ENCODE measurements at places on chromosomes 7 and 10.

- no peak for DNase-seq
These were observed 8.8 kb upstream of the LIMK1 start for GRCh38 chr7:74074770-74075169.

- no peak for DNase-seq
These were observed 201.6 kb upstream of the FZD8 start for GRCh38 chr10:35843524-35844181.

GRCh38 chr7:2425749-2426148 is 22.3 kb downstream of the CHST12 start:
- no peak for DNase-seq

GRCh38 chr10:1343176-1343575 is 287.0 kb downstream of the WDR37 start:
- no peak for DNase-seq

DNA sequence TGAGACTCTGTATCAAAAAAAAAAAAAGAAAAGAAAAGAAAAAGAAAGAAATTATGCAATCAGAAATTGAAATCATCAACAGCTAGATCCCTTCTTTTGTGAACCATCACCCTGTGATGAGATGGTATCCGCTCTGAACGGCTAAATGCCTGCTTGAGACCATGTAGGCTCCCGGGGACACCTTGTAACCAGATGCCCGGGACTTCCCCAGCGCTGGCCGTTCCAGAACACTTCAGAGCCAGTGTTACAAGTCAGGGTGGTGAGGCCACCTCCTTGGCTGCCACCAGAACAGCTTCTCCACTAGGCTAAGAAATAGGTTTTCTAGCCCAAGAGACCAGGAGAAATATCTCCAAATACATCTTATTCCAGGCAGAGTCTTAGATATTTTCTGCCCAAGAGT is 119.4 kb upstream of the SH2B2 start:
- DNase-seq, result no peak

GRCh38 chr7:88347090-88347489 is 40.4 kb upstream of the STEAP4 start:
- no peak for DNase-seq

GRCh38 chr10:14378387-14378960 is 47.8 kb upstream of the FRMD4A start:
- DNase-seq, result no peak

DNA sequence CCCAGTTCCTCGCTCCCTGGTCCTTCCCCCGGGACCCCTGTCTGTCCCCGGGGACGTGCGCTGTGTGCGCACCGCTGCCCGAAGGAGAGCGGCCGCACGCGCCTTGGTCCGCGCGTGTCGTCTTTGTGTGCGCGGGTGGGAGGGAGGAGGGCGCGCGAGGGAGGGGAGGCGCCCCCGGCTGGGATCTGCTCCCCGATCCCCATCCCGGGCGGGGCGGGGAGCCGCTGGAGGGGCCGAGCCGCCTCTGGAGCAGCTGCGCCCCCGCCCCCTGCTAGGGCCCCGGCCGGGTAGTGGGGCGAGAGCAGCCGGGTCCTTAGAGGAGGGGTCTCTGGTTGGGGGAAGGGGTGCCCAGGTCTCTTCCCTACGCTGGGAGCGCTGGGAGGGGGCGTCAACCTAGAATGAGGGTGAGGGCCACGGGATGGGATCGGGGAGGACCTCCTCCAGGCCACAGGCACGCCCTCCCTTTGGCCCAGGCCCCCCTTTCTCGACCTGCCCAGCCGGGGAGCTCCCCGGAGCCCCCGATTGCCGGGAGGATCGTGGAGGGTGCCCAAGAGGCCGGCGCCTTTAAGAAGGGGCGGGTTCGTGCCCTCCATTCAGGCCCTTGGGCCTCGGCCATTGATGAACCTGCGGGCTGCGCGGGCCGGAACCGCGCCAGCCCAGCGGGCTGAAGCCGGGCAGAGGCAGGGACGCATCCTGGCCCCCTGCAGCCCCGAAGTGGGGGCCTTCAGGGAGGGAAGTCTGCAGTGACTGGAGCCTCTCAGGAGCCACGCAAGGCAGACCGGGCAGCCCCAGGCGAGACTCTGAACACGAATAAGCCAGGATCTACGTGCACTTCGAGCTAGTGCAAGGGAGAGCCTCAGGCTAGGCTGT is 678 bp downstream of the SH2B2 start:
- DNase-seq, result no peak

DNA sequence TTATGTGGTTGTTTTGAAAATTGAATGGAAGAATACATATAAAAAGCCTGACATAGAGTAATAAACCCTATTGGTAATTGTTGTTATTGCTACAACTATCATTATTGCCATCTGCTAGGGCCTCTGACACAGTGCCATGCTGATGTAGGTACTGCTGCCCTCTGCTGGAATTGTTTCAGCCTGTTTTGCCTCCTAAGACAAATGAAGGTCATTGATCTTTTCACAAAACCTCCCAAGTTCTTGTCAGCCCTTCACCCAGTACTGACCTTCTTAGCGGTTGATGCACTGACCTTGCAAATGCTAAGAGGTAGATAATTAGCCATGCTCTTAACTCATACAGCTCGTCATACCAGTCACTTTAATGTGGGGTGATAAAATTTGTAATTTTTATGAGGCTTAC is 975.2 kb downstream of the SORCS1 start:
- DNase-seq, result peak; percentile 12

DNA sequence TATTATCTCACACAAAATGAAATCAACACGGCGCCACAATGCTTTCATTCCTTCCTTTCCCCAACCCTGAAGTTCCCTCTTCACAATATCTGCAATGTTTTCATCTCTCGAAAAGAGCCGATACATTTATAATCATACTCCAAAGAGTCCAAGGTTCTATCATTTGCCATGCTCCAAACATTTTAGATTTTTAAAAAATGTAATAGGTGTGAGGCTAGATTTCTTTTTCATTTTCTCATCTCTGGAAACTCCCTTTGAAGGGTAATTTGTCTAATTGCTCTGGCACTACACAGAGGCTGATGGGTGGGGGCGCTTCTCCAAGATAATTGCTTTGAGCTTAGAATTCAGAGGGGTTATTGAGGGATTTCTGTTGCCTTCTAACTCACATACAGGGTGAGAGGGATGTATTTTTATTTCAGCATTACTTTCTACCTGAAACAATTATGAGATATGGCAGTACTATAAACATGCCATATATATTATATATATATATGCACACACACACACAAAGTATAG is 4.9 kb downstream of the DLX5 start:
- DNase-seq, result no peak

- DNase-seq, result no peak
These were observed 16.8 kb downstream of the ADRB1 start for GRCh38 chr10:114060456-114060855.
